Lower lobe of right lung (tissue), 2 donors: ENCODE measurements at places on chromosomes 11 and 22. TPM values are rescaled to one million over a fixed set of nuclear protein-coding genes. Genes with fewer than 3 reads are reported as not detected.

DNA sequence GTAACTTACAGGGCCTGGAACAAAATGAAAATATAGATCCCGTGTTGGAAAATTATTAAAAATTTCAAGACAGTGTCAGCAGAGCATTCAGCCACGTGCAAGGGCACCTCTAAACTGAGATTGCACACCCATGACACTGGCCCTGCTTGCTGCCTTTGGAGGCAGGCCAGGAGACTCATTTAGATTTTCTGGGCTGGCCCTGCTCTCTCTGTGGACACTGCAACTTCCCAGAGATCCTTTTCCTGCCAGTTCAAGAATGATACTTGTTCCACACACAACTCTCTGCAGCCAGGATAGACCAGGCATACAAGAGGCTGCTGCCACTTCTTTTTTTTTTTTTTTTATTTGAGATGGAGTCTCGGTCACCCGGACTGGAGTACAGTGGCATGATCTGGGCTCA lies 56.7 kb upstream of the PTPRJ start:
- peak overlapping the region; percentile 37 for H3K27ac ChIP-seq
- H3K36me3 ChIP-seq: no peaks in the 10 kb centered on the region
- H3K4me1 ChIP-seq: peaks cover 35% of the 10 kb centered on the region
- H3K4me3 ChIP-seq: no peak overlapping the region
- no peaks in the 10 kb centered on the region for H3K27me3 ChIP-seq
- DNase-seq: peak; percentile 41

DNA sequence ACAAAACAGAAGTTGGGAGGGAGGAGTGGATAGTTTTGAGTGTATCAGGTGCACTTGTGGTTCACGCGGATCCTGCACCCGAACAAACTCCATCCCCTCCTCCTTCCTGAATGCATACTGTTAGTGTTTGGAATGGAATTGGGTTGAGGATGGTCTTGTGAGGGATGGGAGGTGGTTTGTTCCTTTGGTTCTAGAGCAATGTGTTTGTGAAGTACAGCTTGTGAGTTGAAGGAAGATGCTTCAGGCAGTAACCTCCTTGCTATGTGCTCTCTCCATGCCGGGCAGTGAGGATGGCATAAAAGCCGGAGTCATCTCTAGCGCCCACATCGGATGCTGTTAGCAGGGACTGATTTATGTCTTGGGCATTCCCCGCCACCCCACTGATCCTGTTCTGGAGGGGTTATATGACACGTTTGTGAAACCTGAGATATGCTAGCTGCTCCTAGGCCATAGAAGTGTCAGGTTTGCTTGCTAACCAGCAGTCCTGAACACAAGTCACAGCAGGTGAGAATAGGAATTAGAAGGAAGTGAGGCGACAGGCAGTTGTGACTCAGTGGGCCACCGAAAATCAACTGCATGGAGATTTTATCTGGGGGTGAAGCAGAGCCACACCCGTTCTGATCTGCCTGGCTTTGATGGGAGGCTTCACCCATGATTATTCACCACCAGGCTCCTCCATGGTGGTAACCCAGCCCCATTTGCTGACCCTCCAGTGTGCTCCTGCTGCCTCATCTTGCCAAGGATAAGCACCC lies 2.2 kb downstream of the BCR start:
- no peaks in the 10 kb centered on the region for H3K27me3 ChIP-seq
- DNase-seq: no peak
- no peaks in the 10 kb centered on the region for H3K36me3 ChIP-seq
- peaks cover 65% of the 10 kb centered on the region for H3K4me1 ChIP-seq
- H3K27ac ChIP-seq: peak overlapping the region; percentile 25

DNA sequence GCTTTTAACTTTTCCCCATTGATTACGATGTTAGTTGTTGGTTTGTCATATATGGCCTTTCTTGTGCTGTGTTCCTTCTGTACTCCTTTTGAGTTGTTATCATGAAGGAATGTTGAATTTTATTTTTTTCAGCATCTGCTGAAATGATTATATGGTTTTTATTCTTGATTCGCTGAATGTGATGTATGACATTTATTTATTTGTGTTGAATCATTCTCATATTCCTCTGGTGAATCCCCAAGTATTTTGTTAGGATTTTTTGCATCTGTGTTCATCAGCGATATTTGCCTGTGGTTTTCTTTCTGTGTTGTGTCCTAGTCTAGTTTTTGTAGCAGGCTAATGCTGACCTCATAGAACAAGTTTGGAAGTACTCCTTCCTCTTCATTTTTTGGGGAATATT lies 78.2 kb downstream of the GGT1 start:
- peaks cover 13% of the 10 kb centered on the region for H3K27me3 ChIP-seq
- H3K4me3 ChIP-seq: no peak overlapping the region
- H3K36me3 ChIP-seq: no peaks in the 10 kb centered on the region
- no peak overlapping the region for H3K27ac ChIP-seq
- no peak for DNase-seq

DNA sequence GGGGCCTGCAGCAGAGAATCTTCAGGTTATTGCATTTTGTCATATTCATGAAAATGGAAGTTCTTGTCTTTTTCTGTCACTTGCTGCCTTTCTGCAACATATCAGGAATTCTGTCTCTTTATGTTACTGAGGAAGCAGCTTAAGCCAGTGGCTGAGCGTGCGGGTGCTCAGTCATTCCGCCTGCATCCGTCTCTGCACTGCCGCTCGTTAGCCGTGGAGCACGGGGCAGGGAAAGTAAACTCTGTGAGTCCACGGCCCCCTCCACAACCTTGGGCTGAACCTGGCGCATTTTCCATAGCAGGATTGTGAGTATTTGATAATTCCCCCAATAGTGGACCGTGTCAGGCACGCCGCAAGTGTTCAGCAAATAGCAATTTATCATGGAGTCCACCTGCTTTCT lies 1007.7 kb downstream of the BRD1 start:
- H3K27ac ChIP-seq: no peak overlapping the region
- peaks cover 27% of the 10 kb centered on the region for H3K27me3 ChIP-seq
- H3K4me3 ChIP-seq: no peak overlapping the region

Gene ST14
- 61.1 TPM for total RNA-seq

Gene CCDC88B
- 40.0 TPM for total RNA-seq

DNA sequence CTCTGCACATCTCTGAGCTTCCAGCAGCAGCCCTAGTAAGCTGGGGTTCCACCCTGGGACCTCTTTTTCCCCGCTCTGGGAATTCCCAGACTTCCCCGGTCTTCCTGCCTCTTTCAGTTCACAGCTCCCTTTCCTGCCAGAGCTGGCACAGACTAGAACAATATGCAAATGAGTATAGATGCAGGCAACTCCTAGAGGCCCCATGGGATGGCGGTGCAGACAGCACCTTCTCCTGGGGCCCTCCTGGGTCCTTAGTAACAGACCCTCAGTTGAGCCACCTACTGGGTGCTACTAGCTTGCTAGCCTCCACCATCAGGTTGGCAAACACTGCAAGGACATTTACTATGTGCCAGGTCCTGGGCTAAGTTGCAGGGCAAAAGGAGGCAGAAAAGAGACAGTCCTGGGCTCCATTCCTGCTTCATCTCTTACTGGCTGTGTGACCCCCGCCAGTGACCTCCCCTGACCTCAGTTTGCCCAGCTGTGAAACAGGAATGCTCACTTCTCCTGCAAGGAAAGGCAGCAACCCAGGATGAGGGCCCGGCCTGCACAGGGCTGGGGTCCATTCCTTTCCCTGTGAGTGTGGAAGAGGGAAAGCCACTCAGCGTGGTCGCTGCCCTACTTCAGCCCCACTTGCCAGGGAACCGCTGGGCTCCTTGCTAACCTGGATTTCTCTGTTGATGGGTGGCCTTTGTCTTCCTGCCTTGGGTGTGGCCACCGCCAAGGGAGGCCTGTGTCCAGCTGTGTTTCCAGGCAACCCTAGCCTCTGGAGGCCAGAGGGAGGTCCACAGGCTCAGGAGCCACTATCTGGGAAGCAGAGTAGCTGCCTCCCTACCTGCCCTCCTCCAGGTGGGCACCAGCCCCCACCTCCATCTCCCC lies 7.3 kb downstream of the RELT start:
- H3K27ac ChIP-seq: peak overlapping the region; percentile 81
- no peaks in the 10 kb centered on the region for H3K36me3 ChIP-seq
- H3K27me3 ChIP-seq: no peaks in the 10 kb centered on the region
- H3K4me1 ChIP-seq: peaks cover 96% of the 10 kb centered on the region

DNA sequence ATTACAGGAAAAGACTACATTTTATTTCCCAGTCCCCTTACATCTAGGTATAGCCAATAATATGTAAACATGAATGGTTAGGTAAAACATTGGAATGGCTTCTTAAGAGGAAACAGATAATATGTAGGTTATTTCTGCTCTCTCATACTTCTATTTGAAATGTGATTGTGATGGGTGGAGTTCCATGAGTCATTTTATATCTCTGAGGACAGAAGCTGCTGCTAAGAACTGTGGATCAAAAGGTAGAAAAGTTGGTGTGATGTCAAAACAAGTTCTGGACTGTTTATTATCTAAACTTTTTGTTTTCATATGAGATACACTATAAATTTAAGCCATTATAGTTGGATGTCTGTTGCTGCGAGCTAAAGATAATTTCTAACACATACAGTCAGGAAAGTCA lies 799.4 kb upstream of the TENM4 start:
- DNase-seq: no peak
- H3K4me1 ChIP-seq: no peaks in the 10 kb centered on the region
- H3K27me3 ChIP-seq: no peaks in the 10 kb centered on the region
- no peaks in the 10 kb centered on the region for H3K36me3 ChIP-seq
- H3K4me3 ChIP-seq: no peak overlapping the region
- H3K27ac ChIP-seq: no peak overlapping the region

Gene OR4C46
- not detected for total RNA-seq

DNA sequence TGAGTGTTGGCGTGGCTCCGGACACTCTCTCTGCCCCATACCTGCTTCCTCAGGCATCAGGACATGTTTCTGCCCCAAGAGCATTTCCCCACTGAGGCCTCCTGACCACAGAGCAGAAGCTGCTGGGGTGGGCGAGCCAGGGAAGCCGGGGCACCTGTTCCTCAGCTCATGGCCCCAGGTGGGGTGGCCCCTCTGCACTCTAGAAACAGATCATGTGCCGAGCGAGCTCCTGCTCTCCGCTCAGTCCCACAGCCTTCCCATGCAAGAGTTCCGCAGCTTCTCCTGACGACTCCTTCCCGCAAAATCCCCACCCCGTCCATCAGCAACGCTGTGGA lies 22.4 kb upstream of the PANX2 start:
- no peak overlapping the region for H3K27ac ChIP-seq
- H3K4me1 ChIP-seq: no peaks in the 10 kb centered on the region
- no peak for DNase-seq
- H3K27me3 ChIP-seq: peaks cover 12% of the 10 kb centered on the region
- H3K36me3 ChIP-seq: no peaks in the 10 kb centered on the region

Gene B4GAT1
- total RNA-seq: 22.6 TPM

DNA sequence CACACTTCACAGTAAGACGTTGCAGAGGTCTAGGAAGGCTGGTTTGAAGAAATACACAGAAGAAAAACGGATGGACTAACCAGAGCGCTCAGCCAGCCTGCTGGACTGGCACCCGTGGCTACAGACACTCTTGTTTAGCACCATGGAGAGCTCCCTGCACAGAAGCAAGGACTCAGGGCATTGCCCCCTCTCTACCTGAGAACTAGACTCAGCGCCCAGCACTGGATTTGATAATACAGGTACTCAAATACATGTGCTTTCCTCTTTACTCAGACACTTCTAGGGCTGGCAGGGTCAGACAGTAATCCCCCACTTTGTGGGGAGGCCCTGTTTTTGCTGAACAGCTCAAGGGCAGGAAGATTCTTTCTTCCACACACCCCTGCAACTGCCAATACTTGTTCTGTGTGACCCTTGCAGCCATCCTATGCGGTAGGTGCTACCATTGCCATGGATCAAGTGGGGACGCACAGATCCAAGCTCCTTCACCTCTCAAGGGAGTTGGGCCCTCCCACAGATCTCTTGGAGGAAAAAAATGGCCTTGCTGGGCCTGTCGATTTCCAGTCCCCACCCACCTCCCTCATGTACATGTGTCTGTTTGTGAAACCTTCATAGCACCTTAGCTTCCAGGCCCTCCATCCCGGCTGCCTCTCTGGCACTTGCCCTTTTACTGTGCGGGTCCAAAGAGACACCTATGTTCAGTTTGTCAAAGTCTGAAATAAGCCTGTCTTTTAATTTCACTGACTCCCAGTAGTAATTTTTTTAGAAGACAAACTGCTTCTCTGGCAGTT lies 5.1 kb upstream of the P2RX6 start:
- H3K4me1 ChIP-seq: peaks cover 15% of the 10 kb centered on the region
- no peak overlapping the region for H3K4me3 ChIP-seq
- no peak overlapping the region for H3K27ac ChIP-seq
- no peaks in the 10 kb centered on the region for H3K36me3 ChIP-seq

Gene WT1
- total RNA-seq: 1.2 TPM

GRCh38 chr11:35211952-35212351 lies 73.0 kb downstream of the CD44 start:
- H3K4me1 ChIP-seq: peaks cover 31% of the 10 kb centered on the region
- peaks cover 56% of the 10 kb centered on the region for H3K36me3 ChIP-seq
- DNase-seq: no peak
- H3K4me3 ChIP-seq: no peak overlapping the region
- peak overlapping the region; percentile 63 for H3K27ac ChIP-seq
- no peaks in the 10 kb centered on the region for H3K27me3 ChIP-seq

Gene SHISA8
- not detected for total RNA-seq

Gene C22orf23
- total RNA-seq: 1.2 TPM

DNA sequence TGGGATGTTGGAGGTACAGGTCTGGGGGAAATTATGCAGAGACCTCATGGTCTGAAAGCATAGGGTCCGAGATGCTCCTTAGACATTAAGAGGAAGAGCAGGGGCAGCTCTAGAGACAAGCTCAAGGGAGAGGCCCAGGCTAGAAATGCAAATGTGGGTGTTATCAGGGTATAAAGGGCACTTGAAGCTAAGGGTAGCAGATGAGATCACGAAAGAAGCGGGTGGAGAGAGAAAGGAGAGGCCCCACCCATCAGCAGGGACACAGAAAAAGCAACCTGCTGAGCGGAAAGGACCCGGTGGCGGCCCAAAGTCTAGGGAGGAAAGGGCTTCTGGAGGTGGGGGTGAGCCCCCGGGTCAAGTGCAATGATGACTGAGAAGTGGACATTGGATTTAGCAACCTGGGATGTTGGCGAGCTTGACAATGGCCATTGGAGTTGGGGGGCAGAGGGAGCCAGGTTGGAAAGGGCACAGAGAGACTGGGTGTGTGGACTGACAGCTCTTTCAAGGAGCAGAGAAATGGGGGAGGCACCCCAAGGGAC lies 8.9 kb downstream of the TMPRSS6 start:
- H3K27me3 ChIP-seq: peaks cover 19% of the 10 kb centered on the region
- no peaks in the 10 kb centered on the region for H3K36me3 ChIP-seq
- DNase-seq: no peak
- H3K4me3 ChIP-seq: no peak overlapping the region
- H3K4me1 ChIP-seq: peaks cover 5% of the 10 kb centered on the region

GRCh38 chr11:114236829-114237228 lies 59.4 kb upstream of the NNMT start:
- no peaks in the 10 kb centered on the region for H3K27me3 ChIP-seq
- no peak overlapping the region for H3K27ac ChIP-seq
- DNase-seq: no peak
- H3K4me1 ChIP-seq: peaks cover 33% of the 10 kb centered on the region
- H3K36me3 ChIP-seq: peaks cover 34% of the 10 kb centered on the region

- H3K4me3 ChIP-seq: no peak overlapping the region
- H3K4me1 ChIP-seq: peaks cover 9% of the 10 kb centered on the region
- H3K27me3 ChIP-seq: no peaks in the 10 kb centered on the region
- no peak for DNase-seq
- no peak overlapping the region for H3K27ac ChIP-seq
- no peaks in the 10 kb centered on the region for H3K36me3 ChIP-seq
Measured at GRCh38 chr22:44309137-44309536, 3.6 kb downstream of the SHISAL1 start.

GRCh38 chr11:90134478-90135003 lies at the start of gene NAALAD2:
NAALAD2 (plus strand) TSS chr11:90134663; CDS start chr11:90134759, 96 bp downstream.
- no peaks in the 10 kb centered on the region for H3K4me1 ChIP-seq
- peak; percentile 46 for DNase-seq
- H3K27me3 ChIP-seq: peaks cover 8% of the 10 kb centered on the region
- no peaks in the 10 kb centered on the region for H3K36me3 ChIP-seq

- peaks cover 6% of the 10 kb centered on the region for H3K36me3 ChIP-seq
- H3K4me1 ChIP-seq: peaks cover 23% of the 10 kb centered on the region
- no peak overlapping the region for H3K4me3 ChIP-seq
- H3K27me3 ChIP-seq: no peaks in the 10 kb centered on the region
- no peak overlapping the region for H3K27ac ChIP-seq
Measured at GRCh38 chr11:3058753-3059664, 1.8 kb upstream of the CARS1 start.
